ENCODE measurements at places on chromosomes 12 and 14.

DNA sequence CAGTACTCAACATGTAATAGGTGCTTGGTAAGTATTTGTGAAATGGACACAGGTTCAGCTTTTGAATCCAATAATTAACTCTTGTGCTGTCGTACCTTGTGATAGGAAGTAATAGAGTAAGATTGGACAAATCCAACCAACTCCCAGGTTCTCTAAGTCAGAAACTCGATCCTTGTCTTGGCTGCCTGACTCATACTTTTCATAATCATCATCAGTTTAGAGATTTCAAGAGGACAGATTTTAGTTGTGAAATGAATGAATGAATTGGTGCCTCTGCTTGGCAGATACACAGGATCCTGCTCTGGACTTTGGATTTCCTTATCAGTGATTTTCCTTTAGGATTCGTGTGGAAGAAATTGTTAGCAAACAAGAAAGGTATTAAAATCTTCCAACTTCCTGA is 1145.2 kb downstream of the AACS start:
- no peak for DNase-seq

DNA sequence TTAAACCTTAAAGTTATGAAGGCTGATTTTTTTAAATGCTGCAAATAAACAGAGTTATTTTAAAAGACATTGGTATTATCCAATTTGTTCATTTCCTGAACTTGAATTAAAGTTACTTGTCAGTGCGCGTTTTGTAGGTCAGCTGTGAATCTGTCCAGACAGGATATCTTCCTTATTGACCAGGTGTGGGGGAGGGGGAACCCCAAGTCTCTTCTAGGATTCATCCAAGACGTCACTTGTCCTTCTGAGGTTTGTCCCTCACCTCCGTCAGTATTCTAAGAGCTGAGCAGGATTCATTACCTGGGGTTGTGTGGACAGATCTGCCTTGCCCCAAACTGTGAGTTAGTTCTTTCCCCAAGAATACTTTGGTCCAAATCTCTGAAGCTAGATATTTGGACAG is 8.8 kb upstream of the PRIMA1 start:
- no peak for DNase-seq

DNA sequence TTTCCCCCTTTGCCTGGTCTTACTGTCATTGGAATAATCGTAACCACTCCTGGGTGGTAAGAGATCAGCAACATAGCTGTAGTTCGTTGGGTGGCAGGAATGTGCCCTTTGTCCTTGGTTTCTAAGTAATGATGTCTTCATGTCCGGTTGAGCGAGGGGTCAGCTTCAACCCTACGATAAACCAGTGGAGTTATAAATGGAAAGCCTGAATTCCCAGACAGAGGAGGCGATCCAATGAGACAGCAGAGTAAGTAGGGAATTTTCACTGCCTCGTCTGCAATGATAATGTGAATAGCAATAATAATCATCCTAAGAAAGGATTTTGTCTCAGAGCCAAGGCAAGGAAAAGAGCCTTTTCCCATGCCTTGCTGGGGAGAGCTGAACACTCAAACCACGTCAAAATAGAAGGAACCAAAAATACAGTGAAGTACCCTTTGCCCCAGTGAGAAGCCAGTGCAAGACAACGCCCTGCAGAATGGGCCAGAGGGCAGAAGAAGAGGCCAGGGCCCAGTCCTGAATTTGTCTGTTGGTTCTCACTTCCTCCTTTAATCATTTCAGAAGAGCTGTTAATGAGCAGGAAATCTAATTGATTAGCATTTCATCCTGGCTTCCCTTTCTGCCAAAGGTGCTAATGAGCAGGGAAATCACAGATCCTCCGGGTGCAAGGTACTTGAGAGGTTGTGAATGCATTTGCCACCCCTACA is 330.7 kb downstream of the CACNA1C start:
- DNase-seq: no peak

DNA sequence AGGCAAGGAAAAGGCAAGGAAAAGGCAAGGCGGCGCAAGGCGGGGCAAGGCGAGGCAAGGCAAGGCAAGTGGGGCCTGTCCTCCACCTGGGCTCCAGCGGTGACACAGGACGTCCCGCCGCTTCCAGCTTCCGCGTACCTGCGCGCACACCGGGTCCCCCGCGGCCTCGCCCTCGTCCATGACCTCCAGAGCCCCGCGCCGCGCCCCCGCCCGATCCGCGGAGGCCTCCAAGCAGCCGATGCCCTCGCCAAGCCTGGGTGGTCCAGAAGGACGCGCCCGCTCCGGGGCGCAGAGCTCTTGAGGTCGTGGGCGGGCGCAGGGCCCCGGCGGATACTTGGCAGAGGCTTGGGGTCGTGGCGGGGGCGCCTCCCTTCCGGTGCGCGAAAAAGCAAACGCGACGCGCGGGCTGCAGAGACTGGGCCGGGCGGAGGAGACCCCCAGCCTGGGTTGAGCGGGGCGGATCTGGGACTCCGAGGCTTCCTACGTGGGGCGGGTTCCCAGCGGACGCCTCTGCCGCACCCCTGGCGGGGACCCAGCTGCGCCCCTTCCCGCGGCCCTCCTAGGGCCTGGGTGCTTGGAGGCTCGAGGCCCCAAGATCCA is 60.8 kb upstream of the EIF5 start:
- DNase-seq: no peak

GRCh38 chr12:63098851-63099250 is 52.1 kb downstream of the AVPR1A start:
- no peak for DNase-seq

GRCh38 chr12:96093543-96094196 is 58.3 kb upstream of the LTA4H start:
- DNase-seq: no peak

- no peak for DNase-seq
These were observed 12.8 kb downstream of the KRT80 start for GRCh38 chr12:52178984-52179383.
